ENCODE measurements at places on chromosomes 16 and 17.

DNA sequence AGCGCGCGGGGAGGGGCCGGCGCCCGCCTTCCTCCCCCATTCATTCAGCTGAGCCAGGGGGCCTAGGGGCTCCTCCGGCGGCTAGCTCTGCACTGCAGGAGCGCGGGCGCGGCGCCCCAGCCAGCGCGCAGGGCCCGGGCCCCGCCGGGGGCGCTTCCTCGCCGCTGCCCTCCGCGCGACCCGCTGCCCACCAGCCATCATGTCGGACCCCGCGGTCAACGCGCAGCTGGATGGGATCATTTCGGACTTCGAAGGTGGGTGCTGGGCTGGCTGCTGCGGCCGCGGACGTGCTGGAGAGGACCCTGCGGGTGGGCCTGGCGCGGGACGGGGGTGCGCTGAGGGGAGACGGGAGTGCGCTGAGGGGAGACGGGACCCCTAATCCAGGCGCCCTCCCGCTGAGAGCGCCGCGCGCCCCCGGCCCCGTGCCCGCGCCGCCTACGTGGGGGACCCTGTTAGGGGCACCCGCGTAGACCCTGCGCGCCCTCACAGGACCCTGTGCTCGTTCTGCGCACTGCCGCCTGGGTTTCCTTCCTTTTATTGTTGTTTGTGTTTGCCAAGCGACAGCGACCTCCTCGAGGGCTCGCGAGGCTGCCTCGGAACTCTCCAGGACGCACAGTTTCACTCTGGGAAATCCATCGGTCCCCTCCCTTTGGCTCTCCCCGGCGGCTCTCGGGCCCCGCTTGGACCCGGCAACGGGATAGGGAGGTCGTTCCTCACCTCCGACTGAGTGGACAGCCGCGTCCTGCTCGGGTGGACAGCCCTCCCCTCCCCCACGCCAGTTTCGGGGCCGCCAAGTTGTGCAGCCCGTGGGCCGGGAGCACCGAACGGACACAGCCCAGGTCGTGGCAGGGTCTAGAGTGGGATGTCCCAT lies 232.8 kb downstream of the SEC14L1 start:
- DNase-seq, result no peak

GRCh38 chr17:81576621-81577277 lies 24.6 kb upstream of the FAAP100 start:
- DNase-seq, result no peak

DNA sequence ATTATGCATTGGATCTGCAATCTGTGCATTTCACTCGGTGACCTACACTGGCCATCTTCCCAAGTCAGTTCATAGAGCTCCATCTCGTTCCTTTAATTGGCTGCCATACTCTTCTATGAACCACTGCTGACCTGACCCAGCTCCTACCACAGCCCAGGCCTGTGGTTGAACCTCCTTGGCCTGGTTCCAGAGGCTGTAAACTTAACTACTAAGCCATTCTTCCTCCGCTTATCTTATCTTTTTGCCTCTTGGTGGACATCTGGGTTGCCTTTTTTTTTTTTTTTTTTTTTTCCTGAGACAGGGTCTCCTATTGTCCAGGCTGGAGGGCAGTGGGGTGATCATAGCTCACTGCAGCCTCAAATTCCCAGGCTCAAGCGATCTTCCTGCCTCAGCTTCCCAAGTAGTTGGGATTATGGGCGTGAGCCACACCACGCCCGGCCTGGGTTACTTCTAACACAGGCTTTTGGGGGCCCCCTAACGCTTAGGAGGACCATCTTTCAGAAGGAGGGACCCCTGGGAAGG lies 18.3 kb downstream of the COQ7 start:
- DNase-seq, result no peak

DNA sequence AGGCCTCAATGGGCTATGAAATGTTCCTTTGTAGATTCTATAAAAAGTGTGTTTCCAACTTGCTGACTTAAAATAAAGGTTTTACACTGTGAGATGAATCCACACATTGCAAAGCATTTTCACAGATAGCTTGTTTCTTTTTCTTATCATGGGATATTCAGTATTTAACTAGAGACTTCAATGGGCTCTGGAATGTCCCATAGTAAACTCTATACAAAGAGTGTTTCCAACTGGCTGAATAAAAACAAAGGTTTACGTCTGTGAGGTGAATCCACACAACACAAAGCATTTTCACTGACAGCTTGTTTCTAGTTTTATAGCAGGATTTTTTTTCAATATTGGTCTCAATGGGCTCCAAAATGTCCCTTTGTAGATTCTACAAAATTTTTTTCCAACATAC lies 550.1 kb downstream of the KCNJ18 start:
- no peak for DNase-seq

DNA sequence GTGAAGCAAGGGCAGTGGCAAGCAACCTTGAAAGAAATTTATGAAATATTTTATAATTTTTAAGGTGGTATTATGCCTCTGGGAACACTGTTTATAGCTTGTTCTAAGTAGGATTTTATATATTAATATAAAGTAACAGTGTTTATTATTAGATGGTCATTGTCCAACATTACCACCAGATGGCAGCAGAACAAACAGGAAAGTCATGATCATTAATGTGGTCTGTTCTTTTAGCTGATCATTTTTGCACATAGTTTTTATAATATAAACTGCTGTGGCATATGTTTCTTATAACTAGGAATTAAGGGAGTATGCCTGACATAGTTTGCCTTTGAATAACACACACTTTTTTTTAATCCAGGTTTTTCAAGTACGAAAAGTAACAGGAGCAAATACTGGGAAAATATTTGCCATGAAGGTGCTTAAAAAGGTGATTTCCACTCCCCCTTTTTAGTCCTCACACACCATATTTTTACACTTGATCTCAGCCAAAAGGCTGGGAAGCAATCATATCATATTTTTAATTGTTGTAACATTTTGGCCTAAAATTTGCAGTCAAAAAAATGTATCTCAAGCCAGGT lies 21.4 kb downstream of the RPS6KB1 start:
- DNase-seq, result no peak

- no peak for DNase-seq
Observed at GRCh38 chr16:55559933-55560516, 6.5 kb upstream of the CAPNS2 start.

DNA sequence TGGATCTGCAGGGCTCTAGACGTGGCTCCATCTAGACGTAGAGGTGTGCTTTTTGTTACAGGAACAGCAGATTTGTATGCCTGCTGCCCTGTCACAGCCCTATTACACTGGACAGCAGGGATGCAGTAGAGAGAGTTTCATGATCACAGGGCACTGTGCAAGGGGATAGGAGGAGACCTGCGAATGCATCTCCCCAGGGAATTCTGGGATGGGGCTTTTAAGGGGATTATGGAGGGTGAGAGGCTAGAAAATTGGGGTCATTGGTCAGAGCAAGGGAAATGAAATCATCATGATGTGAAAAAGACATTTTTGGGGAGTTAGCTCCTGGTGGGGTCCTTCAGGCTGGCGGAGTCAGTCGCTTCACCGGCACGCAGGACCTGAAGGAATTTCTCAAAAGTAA lies 3.9 kb upstream of the NUPR1 start:
- no peak for DNase-seq

DNA sequence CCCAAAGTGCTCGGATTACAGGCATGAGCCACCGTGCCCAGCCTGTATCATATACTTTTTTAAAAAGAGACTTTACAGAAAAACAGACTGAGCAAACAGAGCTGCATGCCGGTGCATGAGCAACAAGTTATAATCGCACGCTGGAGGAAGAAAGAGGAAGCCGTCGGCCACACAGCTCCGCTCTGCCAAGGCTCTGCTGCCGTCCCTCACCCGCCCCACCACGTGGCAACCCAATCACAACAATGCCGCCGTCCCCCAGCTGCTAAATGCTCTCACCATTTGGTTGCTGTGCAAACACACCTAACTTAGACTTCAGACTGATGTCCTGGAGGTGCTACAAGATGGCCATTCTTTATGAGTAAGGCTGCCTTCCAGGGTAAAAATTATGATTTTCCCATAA lies 83.5 kb downstream of the ADCY9 start:
- DNase-seq, result peak; percentile 6

DNA sequence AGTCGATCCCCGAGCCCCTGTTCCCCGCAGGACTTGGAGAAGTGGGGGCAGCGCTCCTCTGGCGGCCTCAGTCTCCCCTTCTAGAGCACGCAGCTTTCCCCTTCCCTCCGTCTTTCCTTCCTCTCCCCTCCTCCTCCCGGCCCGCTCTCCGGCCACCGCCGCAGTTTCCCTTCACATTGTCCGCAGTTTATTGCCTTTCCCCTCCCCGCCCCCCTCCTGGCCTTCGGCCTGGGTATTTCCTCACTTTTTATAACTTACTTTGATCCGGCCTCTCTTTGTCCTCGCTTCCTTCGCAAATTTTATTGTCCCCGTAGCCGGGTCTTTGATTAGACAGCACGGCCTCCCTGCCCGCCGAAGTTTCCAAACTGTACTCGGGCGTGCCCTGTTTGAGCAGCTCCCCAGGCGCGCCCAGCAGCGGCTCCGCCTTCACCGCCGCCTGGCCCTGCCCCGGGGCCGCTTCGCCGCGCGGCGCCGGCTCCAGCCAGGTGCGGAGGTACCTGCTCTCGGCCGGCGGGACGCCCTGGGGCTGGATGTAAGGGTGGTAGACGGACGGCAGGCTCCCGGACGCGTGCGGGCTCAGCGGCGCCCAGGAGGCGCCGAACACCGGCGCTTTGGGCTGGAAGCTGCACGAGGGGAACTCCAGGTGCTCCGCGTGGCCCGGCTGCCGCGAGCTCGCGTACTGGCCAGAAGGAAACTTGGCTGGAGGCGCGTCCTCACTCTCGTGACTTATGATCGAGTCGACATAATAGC lies 488 bp downstream of the HOXB9 start:
- peak; percentile 44 for DNase-seq

- DNase-seq, result no peak
Observed at GRCh38 chr16:3137267-3137666, 2.4 kb downstream of the ZNF213 start.

GRCh38 chr17:51853857-51854256 lies 304.7 kb downstream of the CA10 start:
- no peak for DNase-seq

GRCh38 chr16:23962001-23962400 lies 126.2 kb downstream of the PRKCB start:
- DNase-seq, result peak; percentile 37

DNA sequence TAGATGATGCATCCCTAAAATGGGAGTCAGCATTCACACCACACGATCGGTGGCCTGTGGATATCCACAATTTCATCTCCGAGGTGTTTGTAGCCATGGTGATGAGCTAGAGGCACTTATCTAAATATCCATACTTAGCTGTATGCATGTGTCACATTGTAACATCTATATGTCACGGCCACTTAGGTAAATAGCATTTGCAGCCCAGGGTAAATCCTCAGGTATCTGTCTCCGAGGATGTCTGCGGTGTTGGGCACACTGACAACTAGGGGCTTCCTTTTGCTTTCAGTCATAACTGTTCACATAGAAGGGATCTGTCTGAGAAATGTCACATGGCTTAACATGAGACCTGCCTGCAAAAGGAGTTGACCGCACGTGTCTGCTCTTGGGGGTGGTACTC lies 455.2 kb upstream of the ZFHX3 start:
- no peak for DNase-seq

DNA sequence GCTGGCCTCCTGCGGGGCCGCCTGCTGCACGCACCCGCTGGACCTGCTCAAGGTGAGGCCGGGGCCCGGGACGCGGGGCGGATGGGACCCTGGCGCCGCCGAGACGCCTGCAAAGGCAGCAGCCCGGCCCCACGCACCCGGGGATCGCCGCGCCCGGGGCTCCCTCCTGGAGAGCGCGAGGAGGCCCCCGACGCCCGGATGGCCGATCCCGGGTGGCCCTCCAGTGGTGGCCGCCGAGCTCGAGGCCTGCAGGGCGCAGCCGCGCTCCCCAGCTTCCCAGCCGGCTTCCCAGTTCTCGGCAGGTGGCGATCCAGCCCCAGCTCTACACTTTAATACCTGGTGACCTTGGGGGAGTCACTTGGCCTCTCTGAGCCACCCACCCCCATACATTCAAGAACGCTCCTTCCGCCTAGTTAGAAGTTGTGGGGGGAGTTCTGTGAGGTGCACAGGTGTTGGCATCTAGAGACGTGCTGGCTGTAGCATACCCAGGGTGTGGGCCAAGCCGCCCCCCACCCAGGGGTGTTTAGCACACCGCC lies 452 bp downstream of the SLC25A10 start:
- DNase-seq, result no peak

DNA sequence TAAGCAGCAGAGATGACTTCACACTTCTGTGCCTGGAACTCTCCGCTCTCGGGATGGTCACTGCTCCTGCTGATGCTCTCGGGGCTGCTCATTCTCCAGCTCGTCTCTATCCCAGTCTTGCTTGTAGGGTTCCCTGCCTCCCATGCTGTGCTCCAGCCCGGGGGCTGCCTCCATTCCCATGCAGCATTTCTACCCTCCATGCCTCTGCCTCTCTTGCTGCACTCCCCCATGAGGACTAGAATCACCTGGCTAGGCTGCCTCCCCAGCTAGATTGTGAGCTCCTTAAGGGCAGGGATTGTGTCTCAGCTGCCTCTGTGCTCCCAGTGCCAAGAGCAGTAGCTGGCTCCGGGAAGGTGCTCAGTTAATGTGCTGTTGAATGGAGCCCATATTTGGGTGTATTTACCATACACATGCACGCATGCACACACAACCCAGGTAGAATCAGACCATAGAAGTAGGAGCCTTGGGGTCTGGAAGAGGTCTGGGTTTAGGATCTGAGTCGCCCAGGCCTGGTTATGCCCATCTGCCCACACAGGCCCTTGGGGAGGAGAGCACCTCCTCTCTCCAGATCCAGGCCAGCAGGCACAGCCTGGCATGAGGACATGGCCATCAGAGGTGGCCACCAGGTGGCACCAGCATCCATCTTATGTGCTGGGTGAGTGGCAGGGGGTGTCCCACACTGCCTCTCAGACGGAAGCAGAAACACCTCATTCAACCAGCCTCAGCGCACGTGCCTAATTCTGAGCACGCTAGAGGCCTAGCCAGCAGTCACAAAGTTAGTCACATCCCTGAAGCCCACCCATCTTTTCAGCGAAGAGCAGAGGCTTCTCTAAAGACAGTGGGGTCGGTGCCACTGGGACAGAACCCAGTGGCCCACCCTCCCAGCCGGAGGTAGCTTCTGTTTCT lies 9.3 kb downstream of the GIT1 start:
- peak; percentile 85 for DNase-seq

GRCh38 chr17:72952641-72953315 lies 139.7 kb downstream of the SLC39A11 start:
- no peak for DNase-seq

DNA sequence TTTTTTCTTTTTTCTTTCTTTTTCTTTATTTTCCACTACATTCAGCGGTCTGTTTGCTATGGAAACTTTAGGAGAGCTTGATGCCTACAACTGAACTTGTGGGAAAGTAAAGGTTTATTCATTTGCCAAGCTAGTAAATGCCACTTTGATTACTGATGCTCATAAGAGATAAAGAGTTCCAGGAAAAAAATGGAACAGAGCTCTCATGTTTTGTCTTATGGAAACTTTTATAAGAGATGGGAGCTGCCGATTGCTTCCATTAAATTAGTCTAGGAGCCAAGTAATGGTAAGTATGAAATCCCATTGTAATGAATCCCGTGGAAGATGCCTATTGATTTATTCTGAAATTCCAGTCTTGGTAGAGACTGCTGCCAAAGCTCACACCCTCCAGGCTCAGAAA lies 7.1 kb downstream of the ANKFN1 start:
- no peak for DNase-seq

GRCh38 chr16:31181102-31181830 lies 1.3 kb downstream of the FUS start:
- DNase-seq, result no peak

GRCh38 chr16:55043499-55043898 lies 112.8 kb downstream of the IRX5 start:
- DNase-seq, result no peak
